Right hindlimb (tissue), 1 donor: ENCODE measurements at places on chromosomes 12 and 14.
A peak's percentile ranks its signal among the peaks of the same experiment; 100 is the strongest.

GRCh38 chr14:38143659-38144505 lies 63.8 kb upstream of the SSTR1 start:
- no peak for DNase-seq

DNA sequence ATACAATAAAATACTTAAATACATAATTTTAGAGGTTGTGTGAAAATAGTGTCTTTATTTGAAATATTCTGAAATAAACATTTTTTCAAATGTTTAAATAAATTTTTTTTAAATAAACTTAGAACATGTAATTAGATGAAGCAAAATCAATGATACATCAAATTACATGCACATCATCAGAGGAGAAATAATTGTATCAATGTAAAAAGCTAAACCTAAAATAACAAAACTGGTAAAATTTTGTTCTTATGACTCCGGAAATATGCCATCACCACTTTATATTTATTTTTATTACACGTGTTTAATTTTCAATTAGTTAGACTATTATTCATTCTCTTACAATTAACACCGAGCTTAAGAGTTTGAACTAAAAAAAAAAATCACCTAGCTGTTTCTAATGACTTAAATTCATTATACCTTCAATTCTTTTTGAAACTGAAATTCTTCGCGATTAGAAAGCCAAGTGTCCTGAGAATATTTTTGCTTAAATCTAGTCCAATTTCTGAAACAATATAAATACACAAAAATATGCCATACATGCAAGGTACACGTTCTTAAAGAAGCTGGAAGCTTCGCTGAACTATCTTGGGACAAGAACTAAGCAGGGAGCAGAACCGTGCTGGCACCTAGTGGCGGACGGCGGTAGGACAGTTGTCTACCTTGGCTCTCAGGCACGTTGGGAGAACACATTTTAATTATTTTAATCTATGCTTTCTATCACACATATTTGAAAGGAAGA lies 230.5 kb downstream of the SLC25A21 start:
- DNase-seq: peak; percentile 64

DNA sequence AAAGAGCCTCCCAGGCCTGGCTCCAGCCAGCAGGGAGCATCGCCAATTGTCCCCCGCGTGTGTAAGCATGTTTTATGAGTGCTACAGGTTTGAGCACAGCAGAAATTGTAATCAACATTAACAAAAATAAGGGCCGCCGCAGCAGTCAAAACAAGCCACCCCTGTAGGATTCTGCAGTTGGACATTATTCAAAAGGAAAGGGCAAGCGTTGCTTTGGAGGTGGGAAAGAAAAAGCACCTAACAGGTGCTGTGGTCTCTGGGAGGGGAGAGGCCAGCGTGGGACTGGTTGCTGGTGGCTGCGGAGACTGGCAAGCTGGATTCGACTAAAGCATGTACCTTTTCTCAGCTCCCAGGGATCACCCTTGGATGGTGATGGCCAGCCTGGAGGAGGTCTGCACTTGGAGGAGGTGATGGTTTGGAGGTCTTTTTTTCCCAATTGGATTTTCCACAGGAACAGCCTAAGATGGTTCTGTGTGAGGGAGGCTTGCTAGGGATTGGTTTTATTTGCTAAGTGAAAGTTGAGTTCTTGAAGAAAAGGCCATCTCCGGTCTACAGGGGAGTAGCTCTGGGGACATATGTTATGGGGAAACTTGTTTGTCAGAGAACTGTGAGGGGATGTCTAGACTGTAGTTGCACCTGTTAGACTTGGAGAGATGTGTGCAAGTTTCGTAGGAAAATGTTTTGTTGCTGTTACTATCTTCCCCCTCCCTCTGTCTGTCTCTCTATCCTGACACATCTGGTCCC lies 2.0 kb downstream of the DYRK2 start:
- peak; percentile 63 for DNase-seq

GRCh38 chr12:108691998-108692808 lies 39.1 kb downstream of the CORO1C start:
- DNase-seq: peak; percentile 74

DNA sequence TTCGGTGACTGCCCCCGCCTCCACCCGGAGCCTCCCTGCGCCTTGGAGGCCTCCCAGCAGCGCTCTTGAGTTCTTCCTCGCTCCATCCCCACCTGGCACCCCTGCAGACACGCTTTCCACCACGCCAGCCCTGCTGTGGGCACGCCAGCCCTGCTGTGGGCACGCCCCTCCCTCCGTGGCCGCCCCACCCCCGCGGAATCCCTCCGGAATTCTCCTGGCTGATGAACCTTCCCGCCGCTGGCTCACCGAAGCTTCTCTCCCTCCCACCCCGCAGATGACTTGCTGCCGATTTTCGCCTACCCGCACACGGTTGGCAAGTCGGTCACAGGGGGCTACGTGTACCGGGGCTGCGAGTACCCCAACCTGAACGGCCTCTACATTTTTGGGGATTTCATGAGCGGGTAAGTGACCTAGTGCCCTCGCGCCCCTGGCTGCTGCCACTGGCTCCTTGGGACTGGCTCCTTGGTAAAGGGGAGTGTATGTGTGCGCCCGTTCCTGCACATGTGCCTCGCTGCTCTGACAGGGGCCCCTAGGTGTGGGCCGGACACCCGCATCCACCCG lies 15.2 kb downstream of the HHIPL1 start:
- DNase-seq: no peak

DNA sequence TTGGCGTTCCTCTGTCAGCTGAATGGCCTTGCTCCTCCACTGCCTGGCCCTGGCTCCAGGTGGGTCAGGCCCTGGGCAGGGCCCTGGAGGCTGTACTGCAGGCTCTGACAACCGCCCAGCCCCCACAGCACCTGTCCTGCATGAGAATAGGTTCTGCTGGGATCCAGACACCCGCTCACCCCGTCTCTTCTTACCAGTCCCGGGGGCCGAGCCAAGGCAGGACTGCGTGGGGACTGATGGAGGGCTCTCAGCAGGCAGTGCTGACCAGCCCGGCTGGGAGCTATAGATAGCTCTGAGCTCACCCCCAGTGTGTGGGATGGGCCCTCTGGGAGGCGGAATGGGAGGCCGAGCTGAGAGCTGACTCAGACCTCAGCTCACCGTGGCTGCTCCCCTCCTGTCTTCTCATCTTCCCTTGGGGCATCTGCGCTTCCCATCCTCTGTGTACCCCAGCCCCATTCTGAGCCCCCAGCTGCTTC lies 39.6 kb downstream of the TEAD4 start:
- peak; percentile 72 for DNase-seq

DNA sequence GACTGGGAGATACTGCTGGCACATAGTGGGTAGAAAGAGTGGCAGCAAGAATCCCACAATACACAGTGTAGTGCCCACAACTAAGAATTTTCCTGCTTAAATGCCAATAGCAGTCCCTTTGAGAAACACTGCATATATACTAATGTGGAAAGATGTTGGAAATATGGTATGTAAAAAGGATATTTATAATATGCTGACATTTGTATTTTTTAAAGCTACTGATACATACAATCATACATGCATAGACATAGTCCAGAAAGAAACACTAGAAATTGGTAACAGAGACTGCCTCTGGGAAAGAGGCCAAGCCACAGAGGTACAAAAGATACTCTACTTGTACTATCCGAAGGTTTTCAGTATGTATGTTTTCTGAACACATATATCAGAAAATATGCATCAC lies 30.3 kb downstream of the TRIP11 start:
- no peak for DNase-seq
